IMR-90 (cell line): ENCODE measurements at places on chromosomes 5 and 9. TPM values are rescaled to one million over a fixed set of nuclear protein-coding genes. Genes with fewer than 3 reads are reported as not detected.

DNA sequence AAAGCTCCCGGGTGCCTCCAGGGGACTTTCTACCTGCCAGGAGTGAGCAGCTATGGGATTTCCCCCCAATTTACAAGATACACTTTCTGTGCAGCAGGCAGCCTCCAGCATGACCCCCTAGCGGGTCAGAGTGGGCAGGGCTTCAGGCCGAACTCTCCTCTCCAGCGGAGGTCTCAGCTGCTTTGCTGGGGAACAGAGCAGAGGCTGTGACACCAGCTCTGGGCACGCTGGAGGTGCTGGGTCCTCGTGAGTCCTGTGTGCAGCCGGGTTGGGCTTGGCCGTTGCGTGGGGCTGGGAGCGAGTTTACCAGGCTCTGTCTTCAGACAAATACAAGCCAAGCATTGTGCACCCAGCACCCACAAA lies 2.9 kb downstream of the NRARP start:
- no peak for DNase-seq

DNA sequence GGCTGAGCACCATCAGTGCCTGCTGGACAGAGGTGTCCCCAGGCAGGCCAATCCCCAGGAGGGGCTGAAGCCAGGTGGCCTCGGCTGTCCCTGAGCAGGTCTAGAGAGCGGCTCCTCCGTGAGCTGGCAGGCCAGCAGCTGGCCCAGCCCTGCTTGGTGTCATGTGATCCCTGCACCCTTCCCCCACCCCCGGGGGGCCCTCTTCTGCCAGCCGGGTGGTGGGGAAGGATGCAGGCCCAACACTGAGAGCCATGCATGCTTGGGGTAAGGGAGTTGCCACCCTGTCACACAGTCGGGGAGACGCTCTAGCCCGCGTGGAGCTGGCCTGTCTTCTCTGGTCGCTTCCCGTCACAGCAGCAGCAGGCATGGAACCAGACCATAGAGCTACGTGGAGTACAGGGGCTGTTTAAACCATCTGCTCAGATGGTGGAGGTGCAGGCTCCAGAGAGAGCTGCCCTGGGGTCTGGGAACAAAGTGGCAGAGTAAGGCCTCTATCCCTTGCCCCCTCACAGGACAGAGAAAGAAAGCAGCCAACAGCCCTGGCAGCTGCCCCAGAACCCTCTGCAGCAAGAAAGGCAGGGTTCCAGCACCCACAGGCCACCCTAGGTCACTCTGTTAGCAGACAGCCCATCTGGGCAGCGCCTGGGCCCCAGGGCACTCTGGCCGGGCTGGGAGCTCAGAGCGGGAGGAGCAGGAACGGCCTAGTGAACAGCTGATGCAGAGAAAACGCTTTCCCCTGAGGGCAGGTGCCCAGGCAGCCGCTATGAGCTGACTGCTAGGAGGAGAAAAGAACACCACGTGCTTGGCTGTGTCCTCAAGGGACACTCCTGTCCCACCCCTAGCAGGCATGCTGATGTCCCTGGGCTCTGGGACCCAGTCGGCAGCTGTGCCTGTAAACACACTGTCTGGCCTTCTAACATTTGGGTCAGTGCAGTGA lies 6.8 kb downstream of the RALGDS start:
- peak; percentile 21 for DNase-seq

GNAQ gene
- total RNA-seq, result 50.7 and 63.6 TPM in 2 replicates

DNA sequence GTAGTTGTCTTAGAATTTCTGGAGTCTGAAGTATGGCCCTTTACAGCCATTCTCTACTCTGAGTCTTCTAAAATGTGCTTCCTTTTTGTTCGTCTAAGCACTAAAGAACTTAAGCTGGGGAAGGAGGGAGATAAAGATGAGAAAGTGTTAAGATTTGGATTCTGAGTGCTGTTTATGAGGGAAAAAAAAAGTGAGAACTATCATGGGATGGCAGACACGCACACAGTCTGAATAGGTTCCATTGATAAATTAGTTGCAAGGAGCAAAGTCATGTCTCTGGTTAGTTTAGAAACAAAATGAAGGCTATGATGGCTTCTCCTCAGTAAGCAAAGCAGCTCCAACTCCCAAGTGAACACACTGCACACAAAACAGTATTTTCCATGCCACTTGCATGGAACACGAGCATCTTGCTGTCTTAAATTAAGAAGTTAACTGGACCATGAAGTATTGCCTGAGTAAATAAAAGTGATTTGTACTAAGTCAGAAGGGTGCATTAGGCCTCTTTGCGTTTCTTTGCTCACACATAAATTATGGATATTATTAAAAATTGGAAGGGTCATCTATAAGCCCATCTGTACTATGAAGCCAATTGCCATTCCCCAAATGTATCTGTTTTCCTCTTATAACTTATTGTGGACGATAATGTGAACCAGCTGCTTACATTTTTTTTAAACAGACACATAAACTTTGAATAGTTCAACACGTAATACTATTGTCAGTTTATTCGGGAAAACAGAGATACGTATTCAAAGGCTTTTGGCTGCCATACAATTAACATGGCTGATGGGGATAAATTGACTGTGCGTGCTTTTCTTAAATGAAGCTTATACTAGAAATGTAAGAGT lies 199.3 kb downstream of the SGCD start:
- peak; percentile 74 for DNase-seq

DNA sequence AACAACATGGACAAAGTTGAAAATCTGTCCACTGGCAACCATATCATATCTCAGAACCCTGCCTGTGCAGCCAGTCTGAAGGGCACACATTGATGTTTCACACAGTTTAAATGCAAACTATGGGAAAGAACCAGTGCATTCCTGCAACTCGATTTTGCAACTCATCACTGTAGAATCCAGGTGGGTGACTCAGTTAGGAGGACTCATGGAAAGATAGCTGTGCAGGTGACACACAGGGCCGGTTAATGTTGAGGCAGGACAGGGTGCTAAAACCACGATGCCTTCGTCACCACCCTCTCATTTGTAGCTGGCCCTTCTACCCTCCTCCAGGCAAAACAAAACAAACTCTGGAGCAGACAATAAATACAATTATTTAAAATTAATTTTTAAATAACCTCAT lies 62.8 kb downstream of the TLE1 start:
- peak; percentile 75 for DNase-seq

GRCh38 chr9:87119328-87119881 lies 172.1 kb upstream of the GAS1 start:
- DNase-seq, result peak; percentile 84

NIPAL4 gene
- total RNA-seq, result 0.18 and 0.28 TPM in 2 replicates

DNA sequence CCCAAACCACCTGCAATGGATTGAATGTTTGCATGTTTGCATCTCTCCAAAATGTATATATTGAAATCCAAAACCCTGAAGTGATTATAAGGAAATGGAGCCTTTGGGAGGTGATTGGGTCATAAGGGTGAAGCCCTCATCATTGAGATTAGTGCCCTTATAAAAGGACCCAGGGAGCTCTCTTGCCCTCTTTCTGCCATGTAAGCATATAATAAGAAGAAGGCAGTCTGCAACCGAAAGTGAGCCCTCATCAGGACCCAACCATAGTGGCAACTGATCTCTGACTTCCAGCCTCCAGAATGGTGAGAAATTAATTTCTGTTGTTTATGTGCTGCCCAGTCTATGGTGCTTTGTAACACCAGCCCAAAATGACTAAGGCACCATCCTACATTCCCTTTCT lies 115.7 kb upstream of the EFNA5 start:
- DNase-seq, result no peak

DNA sequence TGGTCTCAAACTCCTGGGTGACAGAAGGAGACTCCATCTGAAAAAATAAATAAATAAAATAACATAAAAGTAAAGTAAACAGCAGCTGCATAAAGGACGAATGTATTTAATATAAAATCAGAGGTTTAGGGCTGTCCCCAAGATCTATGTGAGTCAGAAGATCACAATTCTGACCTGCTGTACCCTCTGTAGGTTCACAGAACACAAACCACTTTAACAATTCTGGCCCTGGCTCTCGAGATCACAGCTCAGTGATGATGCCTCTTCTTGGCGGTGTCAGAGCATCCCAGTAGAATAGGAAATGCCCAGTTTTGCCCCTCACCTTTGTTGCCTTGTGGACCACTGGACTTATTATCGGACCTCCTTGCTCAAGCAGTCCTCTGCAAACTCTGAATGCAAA lies 380.9 kb downstream of the TLE1 start:
- no peak for DNase-seq

DNA sequence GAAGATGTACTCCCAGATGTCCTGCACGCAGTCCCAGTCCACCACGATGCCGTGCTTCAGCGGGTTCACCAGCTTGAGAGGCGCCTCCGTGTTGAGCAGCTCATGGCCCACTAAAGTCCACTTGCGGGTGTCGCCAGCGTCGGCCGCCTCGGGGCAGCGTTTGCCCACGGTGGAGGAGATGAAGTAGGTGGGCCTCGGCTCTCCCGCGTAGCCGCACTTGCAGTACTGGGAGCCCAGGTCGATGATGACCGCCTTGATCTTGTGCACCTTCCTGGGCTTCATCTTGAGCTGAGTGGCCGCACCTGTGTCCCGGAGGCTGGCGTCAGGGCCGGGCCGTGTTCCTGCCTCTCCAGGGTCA lies 278 bp downstream of the ACTL7B start:
- DNase-seq, result no peak

- no peak for DNase-seq
These were observed 31.4 kb downstream of the FXN start for GRCh38 chr9:69066955-69067354.

DNA sequence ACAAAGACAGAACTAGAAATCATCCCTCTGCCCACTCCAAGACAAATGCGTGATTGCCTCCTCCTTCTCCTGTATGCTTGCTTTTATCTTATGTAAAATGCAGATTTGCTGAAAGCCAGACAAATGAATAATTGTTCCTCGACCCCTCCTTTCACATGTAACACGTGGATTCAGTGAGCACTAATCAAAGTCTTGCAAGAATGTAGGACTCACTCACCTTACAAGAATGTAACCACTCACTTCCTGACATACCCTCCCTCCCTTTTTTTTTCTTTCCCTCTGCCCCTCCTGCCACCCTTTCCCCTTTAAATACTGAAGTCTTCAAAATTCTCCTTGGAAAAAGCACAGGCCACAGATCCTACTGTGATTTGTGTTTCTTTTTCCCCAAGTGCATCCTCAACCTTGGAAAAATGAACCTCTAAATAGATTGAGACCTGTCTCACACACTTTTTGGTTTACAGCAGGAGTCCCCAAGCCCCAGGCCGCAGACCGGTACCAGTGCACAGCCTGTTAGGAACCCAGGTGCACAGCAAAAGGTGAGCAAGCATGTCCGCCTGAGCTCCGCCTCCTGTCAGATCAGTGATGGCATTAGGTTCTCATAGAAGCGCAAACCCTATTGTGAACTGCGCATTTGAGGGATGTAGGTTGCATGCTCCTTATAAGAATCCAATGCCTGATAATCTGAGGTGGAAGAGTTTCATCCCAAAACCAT lies 29.4 kb upstream of the HSD17B3 start:
- DNase-seq, result peak; percentile 39

DNA sequence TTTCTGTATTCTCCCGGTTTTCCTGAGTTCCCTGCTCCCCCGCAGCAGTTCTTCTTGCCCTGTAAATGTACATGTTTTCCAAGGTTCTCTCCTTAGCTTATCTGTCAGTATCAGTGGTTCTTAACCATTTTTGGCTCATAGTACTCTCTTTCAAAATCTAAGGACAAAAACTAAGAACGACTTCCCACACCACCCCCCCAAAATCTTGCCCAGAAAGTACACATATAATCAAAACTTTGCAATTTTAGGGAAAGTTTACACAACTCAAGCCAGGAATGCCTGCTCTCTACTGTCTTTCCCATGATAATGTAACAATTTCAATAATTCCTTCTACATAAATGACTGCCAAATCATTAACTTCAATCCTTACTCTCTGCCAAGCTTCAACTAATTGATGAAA lies 4.5 kb downstream of the DCAF12 start:
- DNase-seq, result no peak

IFNK gene
- total RNA-seq, result not detected in 2 replicates

LCN12 gene
- total RNA-seq, result not detected in 2 replicates
